ENCODE measurements at places on chromosomes 12 and 14. TPM values are rescaled to one million over a fixed set of nuclear protein-coding genes. Genes with fewer than 3 reads are reported as not detected.

Gene HPD
- total RNA-seq, result 1.1 TPM

DNA sequence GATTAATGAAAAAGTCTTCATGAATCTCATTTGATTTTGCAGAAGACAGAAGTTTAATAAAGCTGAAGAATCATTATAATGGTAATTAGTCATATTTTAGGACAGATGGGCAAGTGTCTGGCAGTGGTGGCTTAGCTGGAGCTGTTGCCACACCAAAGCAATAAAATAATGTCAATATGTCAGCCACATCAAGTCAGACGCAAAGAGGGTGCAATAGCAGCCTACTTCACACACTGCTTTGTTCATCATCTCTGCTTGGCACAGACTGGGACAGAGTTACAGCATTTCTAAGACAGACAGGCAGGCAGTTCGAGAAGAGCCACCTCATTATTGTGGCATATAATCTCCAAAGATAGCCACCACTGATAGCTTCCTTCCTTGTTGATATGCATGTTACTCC is 16.9 kb upstream of the KRR1 start:
- DNase-seq, result no peak

GRCh38 chr14:50822501-50823042 is 8.4 kb downstream of the NIN start:
- DNase-seq, result no peak

- peak; percentile 52 for DNase-seq
Observed at GRCh38 chr12:46908236-46908935, 82.6 kb upstream of the SLC38A4 start.

Gene DHRS2
- total RNA-seq, result 1.1 TPM

DNA sequence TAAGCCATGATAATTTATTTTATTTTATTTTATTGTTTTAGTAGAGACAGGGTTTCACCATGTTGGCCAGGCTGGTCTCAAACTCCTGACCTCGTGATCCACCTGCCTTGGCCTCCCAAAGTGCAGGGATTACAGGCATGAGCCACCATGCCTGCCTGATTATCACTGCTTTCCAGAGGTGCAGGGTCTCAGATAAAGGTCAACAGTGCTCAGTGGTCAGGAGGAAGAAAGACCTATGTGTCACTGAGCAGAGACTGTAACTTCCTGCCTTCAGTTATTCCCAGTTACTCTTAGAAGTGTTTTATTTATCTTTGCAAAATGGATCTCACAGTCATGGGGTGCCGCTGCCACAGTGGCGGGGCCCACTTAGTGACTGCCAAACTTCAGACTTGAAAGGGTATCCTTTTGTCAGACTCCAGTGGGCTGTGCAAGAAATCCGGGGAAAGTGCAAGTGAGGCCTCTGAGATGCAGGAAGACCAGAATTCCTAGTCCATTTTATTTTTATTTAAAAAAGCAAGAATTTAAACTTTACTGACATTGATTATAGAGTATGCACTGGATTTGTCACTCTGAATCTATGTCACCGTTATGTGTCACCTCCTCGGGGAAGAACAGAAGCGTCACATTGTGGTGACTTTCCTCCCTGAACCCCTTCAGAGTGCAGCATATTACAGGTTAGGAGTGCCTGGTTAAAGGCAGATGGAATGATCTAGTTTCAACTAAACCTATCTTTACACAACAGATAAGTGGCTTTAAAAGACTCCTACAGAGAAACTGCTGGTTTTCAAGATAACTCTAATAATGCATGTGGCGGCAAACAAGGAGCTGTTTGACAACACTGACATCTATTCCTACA is 59.1 kb upstream of the BICD1 start:
- no peak for DNase-seq

- no peak for DNase-seq
Observed at GRCh38 chr14:55332654-55333570, 61.7 kb downstream of the FBXO34 start.

Gene GNPNAT1
- 26.6 TPM for total RNA-seq

DNA sequence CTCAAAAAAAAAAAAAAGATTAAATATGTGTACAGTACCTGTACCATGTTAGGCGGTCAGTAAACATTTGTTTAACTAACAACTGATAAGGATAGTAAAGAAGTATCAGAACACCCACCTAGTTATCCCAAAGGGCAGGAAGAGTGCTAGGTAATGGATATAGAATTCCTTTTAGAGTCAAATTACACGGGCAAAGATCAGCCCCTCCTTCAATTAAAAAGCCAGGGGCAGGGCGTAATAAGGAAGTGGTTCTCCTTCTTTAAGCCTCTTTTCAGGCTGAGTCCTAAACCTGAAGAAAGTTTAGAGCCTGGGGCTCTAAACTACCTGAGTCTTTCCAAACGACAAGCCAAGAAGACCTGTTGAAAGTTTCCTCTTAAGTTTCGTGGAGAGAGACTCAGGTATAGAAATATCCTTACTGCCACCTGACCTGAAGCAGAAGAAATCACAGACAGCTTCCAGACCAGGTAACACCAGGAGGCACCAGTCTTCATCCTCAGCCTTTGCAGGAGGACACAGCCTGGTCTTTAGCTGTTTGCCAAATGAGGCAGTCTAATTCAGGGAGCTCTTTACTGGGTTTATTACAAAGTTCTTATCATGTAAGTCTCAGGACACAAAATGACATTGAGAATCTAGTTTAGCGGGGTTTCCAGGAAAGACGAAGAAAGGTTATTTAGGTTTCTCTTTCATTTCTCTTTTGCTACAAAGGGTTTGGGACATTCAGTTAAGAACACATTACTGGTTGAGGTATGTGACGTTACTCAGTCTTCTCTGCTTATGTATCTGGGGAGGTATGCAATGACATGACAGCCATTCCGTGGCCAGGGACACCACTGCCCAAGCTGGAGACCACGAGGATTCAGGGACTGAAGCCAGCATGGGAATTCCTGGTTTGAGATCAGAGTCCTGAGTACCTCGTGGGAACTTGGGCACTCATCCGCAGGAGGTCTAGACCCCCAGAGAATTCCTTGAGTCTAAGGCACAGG is at the start of gene BCL2L14:
BCL2L14 (plus strand) TSS at position 266 of the 983 bp plus-strand sequence. CDS start 8,367 bp downstream, outside the sequence.
- DNase-seq, result no peak

DNA sequence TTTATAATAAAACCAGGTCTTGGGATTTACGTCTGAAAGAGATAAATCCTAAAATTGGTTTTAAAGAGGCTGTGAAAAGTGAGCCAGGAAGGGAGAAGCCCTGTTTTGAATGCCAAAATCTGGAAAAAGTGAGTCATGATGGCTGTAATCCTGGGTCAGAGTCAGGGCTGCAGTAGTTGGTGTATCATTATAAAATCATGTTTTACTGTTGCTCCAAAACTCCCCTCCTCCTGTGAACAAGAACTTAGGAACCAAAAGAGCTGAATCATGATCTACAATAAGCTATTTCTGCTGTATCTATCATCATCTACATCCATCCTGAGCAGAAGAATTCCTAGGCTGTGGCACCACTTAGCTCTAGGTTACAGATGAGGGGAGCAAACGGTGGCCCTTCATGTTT is 79.3 kb downstream of the LMO3 start:
- DNase-seq, result peak; percentile 97

DNA sequence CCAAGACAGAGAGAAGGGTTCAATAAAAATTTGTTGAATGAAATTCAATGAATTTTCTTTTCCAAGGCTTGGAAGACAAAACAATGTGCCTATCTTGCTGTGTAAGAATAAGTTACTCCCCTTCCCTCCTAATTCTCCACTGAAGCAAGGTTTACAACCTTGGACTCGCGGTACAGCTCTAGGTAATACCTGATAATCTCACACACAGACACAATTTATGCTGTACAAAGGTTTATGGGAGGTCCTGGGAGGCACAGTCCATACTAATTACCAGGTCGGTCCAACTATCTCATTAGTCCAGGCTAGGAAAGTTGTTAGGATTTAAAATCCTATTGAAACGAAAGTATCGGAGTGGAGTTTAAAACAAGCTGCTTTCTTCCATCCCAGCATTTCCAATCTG is 42.6 kb downstream of the NELL2 start:
- no peak for DNase-seq

Gene HCAR3
- total RNA-seq, result not detected

GRCh38 chr12:6540181-6540877 is 6.0 kb downstream of the GAPDH start:
- peak; percentile 95 for DNase-seq

DNA sequence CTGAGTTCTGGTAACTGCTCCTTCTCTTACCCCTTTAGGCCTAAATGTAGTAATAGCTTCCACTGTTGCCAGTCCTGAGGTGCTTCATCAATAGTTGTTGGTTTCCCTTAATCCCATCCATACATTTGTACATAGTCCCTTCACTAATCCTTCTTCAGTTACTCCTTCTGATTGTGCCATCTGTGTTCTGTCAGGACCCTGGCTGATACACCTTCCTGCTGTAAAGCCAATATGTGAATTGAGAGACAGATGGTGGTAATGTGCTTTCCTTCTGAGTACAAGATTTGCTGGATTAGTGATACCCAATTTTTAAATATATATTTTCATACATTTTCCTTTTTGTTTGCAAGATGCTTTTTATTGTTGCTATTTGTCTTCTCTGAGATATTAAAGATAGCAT is 66.4 kb downstream of the OTOGL start:
- no peak for DNase-seq
